GM23338 (cell line): ENCODE measurements at places on chromosomes 1 and 21.

GRCh38 chr1:89757532-89757931 is 63.3 kb upstream of the LRRC8D start:
- H3K27ac ChIP-seq: no peak overlapping the region
- peaks cover 9% of the 10 kb centered on the region for H3K4me1 ChIP-seq
- H3K4me3 ChIP-seq: no peak overlapping the region
- H3K36me3 ChIP-seq: no peaks in the 10 kb centered on the region

GRCh38 chr1:66637146-66637545 is 103.2 kb downstream of the SGIP1 start:
- no peak for DNase-seq
- H3K27ac ChIP-seq: no peak overlapping the region
- H3K36me3 ChIP-seq: no peaks in the 10 kb centered on the region
- H3K4me1 ChIP-seq: peaks cover 3% of the 10 kb centered on the region; the same call in 1 of the 2 replicates
- H3K27me3 ChIP-seq: no peaks in the 10 kb centered on the region

GRCh38 chr1:234582186-234582585 is 27.8 kb downstream of the IRF2BP2 start:
- DNase-seq: no peak
- no peaks in the 10 kb centered on the region for H3K27me3 ChIP-seq
- no peak overlapping the region for H3K4me3 ChIP-seq
- 0 out of 2 replicates have a peak, but pooled peaks cover 3% of the 10 kb centered on the region for H3K4me1 ChIP-seq
- H3K27ac ChIP-seq: no peak overlapping the region
- no peaks in the 10 kb centered on the region for H3K36me3 ChIP-seq

DNA sequence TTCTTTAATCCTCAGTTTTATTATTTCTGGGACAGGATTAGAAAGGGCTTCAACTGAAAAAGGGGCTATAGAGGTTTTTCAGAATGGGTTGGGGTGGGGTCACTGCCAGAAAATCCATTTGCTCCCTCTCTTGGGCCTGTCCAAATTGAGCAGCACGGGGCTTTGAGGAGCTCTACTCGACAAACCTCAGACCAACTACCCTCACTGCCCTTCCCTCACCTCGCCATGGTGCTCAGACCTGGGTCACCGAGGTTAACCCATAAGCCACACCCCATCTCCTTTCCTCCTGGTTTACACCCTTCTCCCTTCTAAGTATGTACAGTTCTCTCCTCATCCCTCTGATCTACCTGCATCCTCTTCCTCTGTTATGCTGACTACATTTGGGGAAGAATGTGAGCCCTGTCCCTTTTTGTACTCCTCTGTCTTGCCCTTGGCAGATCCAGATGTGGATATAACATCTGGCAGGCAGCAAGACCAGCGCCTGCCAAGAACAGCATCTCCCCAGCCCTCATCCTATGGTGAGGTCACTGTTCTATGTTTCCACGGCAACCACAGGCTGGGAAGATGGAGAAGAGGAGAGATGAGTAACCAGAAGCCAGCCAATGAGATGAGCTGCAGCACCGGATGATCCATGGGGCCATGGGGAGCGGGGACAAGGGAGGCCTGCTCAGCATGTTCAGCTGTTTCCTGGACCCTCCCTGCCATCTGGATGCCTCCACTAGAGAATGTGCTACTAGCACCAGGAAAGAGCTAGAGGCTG is 3.7 kb upstream of the FABP3 start:
- H3K4me1 ChIP-seq: peaks cover 32% of the 10 kb centered on the region
- no peaks in the 10 kb centered on the region for H3K27me3 ChIP-seq
- H3K4me3 ChIP-seq: no peak overlapping the region
- no peak overlapping the region for H3K27ac ChIP-seq
- DNase-seq: peak; percentile 73
- no peaks in the 10 kb centered on the region for H3K36me3 ChIP-seq

- H3K27ac ChIP-seq: 0 out of 2 replicates have a peak overlapping the region, but pooled peaks have one; percentile 59
- H3K4me3 ChIP-seq: no peak overlapping the region
- peaks cover 18% of the 10 kb centered on the region for H3K4me1 ChIP-seq
These were observed 3.8 kb downstream of the DDX59 start for GRCh38 chr1:200665861-200666260.

GRCh38 chr21:32459972-32460371 is 47.5 kb downstream of the EVA1C start:
- H3K4me1 ChIP-seq: no peaks in the 10 kb centered on the region
- H3K4me3 ChIP-seq: no peak overlapping the region
- H3K27ac ChIP-seq: no peak overlapping the region

DNA sequence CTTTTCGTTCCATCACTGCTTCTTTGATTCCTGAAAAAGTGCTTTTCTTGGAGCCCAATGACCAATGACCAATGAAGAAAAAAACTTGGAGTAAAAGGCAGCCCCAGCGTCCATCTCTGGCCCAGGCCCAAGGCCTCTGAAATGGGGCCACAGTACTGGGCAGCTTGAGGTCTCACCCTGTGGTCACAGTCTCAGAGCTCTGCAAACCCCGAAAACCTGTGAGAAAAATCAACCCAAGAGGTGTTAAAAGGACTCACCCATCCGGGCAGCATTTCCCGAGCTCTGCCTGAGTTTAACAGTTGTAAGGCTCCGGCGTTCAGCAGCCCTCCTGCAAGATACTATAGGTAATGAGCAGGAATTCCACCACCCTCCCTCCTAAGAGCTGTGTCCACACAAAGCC is 2.1 kb upstream of the EFHD2 start:
- no peak overlapping the region for H3K4me3 ChIP-seq
- no peak for DNase-seq
- no peaks in the 10 kb centered on the region for H3K36me3 ChIP-seq
- H3K27ac ChIP-seq: no peak overlapping the region
- H3K27me3 ChIP-seq: peaks cover 24% of the 10 kb centered on the region

DNA sequence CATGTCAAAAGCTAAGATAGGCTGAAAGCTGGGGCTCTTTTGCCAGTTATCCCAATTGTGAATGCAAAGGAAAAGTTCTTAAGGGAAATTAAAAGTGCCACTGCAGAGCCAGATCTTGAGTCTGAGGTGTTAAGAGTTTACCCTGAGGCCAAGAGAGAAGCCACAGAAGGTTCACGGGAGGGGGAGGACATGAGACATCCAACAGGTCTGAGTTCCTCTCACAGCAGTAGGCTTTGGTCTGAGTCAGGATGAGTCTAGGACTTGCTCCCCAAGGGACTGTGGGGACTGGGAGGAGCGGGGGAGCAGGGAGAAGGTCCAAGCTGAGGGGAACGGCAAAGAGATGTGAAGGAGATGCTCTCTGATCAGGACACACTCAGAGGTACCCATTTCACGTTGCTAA is 411.2 kb upstream of the CAMK1G start:
- DNase-seq: no peak
- no peaks in the 10 kb centered on the region for H3K4me1 ChIP-seq
- H3K4me3 ChIP-seq: no peak overlapping the region
- no peak overlapping the region for H3K27ac ChIP-seq
- no peaks in the 10 kb centered on the region for H3K27me3 ChIP-seq

GRCh38 chr1:212133319-212133718 is 97.8 kb downstream of the DTL start:
- no peaks in the 10 kb centered on the region for H3K27me3 ChIP-seq

DNA sequence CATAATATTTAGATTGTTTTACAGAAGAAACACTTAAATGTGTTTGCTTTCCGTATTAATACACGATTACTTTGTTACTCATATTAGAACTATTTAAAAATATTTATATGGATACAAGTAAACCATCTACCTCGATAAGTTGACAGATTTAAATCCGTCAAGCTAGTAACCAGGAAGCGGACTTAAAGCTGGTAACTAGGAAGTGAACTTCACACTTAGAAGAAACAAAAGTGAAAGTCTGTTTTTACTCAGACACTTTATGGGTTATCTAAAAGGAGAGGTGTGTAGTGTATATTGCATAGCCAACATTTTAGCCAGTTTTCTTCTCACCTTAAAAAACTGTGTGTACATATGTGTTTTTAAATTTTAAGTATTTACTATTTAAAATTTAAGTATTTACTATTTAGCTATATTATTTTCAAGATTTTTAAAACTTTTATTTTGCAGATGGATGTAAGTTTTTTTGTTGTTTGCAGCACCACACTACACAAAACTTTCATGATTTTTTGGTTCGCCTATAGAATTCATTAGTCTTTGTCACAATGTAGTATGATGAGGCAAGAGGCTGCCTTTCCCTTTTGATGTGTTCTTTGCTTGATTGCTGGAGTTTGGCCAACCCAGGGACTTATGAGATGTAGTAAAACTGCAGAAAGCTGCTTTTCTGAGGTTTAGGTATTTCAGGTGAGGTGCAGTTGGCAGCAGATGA is 2.7 kb downstream of the USP25 start:
- H3K27me3 ChIP-seq: 0 out of 2 replicates have a peak, but pooled peaks cover 7% of the 10 kb centered on the region
- DNase-seq: no peak
- no peaks in the 10 kb centered on the region for H3K36me3 ChIP-seq
- H3K27ac ChIP-seq: no peak overlapping the region
- H3K4me1 ChIP-seq: peaks cover 39% of the 10 kb centered on the region

DNA sequence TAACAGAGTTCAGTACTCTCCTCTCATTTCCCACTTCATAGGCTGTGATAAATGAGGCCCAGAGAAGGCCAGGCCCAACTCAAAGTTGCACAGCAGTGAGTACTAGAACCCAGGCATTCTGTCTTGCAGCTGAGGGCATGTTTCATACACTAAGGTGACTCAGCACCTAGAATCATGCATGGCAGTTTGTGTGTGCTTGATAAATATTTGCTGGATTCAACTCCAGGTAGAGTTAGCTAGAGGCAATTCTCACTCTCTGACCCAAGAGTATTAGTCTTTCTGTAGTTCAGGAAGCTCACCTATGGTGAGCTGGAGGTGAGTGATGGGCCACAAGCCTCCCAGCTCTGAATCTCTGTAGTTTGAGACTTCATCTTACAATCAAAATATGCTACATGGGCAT is 10.7 kb downstream of the NKAIN1 start:
- no peak overlapping the region for H3K4me3 ChIP-seq
- peaks cover 3% of the 10 kb centered on the region; the same call in 1 of the 2 replicates for H3K4me1 ChIP-seq
- H3K36me3 ChIP-seq: no peaks in the 10 kb centered on the region

GRCh38 chr1:98322966-98323365 is 338.6 kb upstream of the SNX7 start:
- no peaks in the 10 kb centered on the region for H3K27me3 ChIP-seq
- H3K4me3 ChIP-seq: no peak overlapping the region
- H3K27ac ChIP-seq: no peak overlapping the region

- H3K27ac ChIP-seq: peak overlapping the region; percentile 63; the same call in 1 of the 2 replicates
- no peaks in the 10 kb centered on the region for H3K27me3 ChIP-seq
- H3K4me3 ChIP-seq: no peak overlapping the region
- DNase-seq: no peak
These were observed 19.0 kb downstream of the CDC42 start for GRCh38 chr1:22071511-22071910.
